Breast epithelium (tissue), 4 donors: ENCODE measurements at places on chromosomes 3 and 15. TPM values are rescaled to one million over a fixed set of nuclear protein-coding genes. Genes with fewer than 3 reads are reported as not detected.

Gene SH2D7
- not detected for total RNA-seq

DNA sequence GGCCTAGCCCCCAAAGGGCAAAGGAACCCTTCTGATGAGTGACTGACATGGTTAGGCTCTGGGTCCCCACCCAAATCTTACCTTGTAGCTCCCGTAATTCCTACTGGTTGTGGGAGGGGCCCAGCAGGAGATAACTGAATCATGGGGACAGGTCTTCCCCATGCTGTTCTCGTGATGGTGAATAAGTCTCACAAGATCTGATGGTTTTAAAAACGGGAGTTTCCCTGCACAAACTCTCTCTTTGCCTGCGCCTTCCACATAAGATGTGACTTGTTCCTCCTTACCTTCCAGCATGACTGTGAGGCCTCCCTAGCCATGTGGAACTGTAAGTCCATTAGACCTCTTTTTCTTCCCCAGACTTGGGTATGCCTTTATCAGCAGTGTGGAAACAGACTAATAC lies 16.9 kb downstream of the TKT start:
- DNase-seq = no peak
- H3K27me3 ChIP-seq = no peaks in the 10 kb centered on the region
- peak overlapping the region; percentile 52 for H3K27ac ChIP-seq
- no peaks in the 10 kb centered on the region for H3K4me1 ChIP-seq

DNA sequence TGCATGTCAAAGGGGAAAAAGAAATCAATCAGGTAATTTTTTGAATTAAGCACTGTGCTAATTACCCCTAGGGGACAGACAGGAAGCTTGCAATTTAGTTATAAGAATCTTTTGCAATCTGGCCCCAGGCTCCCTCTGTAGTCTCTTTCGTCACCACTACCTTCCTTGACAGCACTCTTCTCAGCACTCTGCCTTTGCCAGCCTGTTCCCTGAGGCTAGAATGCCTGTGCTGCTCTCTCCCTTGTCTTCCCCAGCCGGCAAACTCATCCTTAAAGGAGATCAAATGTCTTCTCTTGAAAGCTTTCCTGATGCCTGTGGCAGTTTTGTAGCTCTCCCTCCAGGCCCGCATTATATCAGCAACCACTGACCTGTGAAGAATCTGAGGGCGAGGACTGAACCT lies 32.4 kb upstream of the PRTG start:
- no peak overlapping the region for H3K4me3 ChIP-seq
- peak overlapping the region; percentile 25 for H3K27ac ChIP-seq
- no peaks in the 10 kb centered on the region for H3K36me3 ChIP-seq
- no peaks in the 10 kb centered on the region for H3K4me1 ChIP-seq
- no peak for DNase-seq

Gene TMCC1
- total RNA-seq = 29.8 TPM

DNA sequence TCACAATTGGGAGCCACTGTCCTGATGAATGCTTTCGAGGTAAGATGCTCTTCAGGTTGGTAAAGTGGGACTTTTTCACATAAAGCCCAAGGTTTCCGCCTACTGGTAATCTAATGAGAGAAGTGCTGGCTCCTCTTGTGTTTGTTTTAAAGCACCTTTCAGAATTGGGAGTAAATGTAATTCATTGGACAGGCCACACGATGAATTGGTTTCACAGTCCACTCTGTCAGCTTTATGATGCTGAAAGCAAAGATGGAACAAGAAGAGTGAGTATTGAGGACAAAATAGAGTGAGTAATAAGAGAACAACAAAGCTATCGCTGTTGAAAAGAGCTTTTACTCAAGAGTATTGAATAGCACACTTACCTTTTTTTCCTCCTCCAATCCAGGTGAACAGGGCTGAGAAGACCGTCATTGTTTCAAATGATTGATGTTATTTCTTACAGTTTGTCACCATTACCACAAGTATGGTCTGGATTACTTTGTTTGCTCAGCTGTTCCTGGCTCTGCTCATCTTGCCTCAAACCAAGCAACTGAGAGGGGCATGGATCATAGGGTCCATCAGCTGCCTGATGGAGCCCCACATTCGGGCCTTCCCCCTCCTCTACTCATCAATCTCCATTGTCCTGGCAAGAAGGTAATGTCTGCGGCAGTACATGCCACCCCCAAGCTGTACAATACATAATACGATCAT lies 136.1 kb upstream of the CNTN4 start:
- no peak overlapping the region for H3K27ac ChIP-seq
- H3K4me3 ChIP-seq = no peak overlapping the region
- no peak for DNase-seq

DNA sequence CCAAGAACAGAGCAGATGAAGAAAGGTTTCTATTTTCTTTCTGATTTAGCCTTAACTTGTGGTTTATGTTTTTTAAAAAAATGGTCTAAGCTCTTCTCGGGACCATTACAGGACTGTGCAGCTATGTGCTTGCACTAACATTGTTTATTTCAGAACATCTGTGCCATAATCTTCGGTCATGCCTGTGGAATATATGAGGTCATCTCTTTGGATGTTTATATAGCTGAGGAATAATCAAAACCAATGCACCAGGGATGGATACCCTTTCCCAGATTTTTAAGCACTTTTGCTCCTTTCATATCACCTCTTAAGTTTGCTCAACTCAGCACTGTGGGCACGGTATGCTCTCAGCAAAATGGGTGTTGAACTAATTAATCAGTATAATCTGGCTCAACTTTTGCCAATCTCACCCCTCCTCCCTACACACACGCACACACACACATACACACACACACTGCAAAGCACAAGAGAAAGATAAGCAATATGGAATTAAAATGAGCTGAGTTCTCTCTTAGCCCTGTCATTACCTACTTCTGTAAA lies 268.5 kb upstream of the TMC3 start:
- H3K27me3 ChIP-seq = no peaks in the 10 kb centered on the region
- no peaks in the 10 kb centered on the region for H3K36me3 ChIP-seq
- no peak overlapping the region for H3K27ac ChIP-seq

- no peak for DNase-seq
- H3K27me3 ChIP-seq = no peaks in the 10 kb centered on the region
- no peak overlapping the region for H3K4me3 ChIP-seq
- H3K27ac ChIP-seq = no peak overlapping the region
- no peaks in the 10 kb centered on the region for H3K36me3 ChIP-seq
These were observed 54.5 kb upstream of the ARL14 start for GRCh38 chr3:160622263-160623045.

Gene AP3B2
- 8.0 TPM for total RNA-seq

Gene TADA3
- 66.1 TPM for total RNA-seq

Gene FBLN2
- total RNA-seq = 663 TPM

DNA sequence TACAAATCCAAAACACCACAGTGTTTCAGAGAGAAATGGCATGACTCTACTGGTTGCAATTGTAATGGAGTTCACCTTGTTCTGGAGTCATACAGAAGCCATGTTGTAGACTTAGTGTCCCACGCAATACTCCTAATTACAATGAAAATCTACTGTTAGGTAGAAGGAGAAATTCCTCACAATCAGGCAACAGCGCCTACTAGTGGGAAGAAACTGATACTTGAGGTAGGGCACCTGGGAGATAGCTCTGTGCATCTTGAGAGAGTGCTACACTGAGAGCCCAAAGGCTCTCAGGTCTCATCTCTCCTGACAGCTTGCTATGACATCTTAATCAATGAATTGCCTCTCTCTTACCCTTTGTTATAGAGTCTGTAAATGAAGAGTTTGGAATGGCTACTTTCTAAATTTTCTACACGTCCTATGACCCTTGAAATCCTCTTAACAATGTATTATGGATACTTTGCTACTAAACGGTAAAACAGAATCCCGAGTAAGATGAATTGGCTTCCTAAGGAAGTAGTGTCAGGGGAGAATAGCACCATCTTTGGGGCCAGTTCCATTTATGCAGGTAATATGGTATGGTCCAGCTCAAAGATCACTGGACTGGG lies 422.7 kb upstream of the TPRG1 start:
- no peaks in the 10 kb centered on the region for H3K4me1 ChIP-seq
- H3K36me3 ChIP-seq = no peaks in the 10 kb centered on the region
- no peak for DNase-seq
- H3K27me3 ChIP-seq = no peaks in the 10 kb centered on the region
- H3K27ac ChIP-seq = no peak overlapping the region

GRCh38 chr15:72387741-72388140 lies 10.4 kb upstream of the TMEM202 start:
- H3K4me1 ChIP-seq = no peaks in the 10 kb centered on the region
- no peaks in the 10 kb centered on the region for H3K27me3 ChIP-seq
- H3K36me3 ChIP-seq = no peaks in the 10 kb centered on the region

Gene RETNLB
- total RNA-seq = not detected

Gene PLCL2
- total RNA-seq = 17.0 TPM

DNA sequence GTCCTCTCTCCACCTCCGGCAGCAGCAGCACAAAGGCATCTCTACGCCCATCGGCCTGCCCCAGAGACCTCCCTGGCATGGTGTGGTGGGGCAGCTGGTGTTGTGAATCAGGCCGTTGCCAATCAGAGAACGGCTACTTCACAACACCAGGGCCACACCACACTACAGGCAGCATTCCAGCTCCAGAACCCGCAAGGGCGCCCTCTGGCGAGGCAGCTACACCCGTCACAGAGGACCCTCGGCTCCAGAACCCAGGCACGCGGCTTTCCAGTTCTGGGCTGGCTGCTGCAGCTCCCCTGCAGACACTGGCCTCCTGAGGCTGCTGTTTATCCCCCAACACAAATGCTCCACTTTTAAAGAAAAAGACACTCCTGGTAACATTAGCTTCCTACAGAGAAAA lies 127.5 kb upstream of the TOPAZ1 start:
- H3K4me3 ChIP-seq = no peak overlapping the region
- H3K4me1 ChIP-seq = no peaks in the 10 kb centered on the region
- H3K27me3 ChIP-seq = no peaks in the 10 kb centered on the region
- no peaks in the 10 kb centered on the region for H3K36me3 ChIP-seq
- DNase-seq = no peak
- no peak overlapping the region for H3K27ac ChIP-seq

- H3K27ac ChIP-seq = no peak overlapping the region
- no peak overlapping the region for H3K4me3 ChIP-seq
- H3K36me3 ChIP-seq = no peaks in the 10 kb centered on the region
- peaks cover 8% of the 10 kb centered on the region for H3K4me1 ChIP-seq
- no peaks in the 10 kb centered on the region for H3K27me3 ChIP-seq
These were observed 148.7 kb downstream of the LRRK1 start for GRCh38 chr15:101067660-101068522.

Gene STRC
- 1.3 TPM for total RNA-seq

- DNase-seq = no peak
- no peaks in the 10 kb centered on the region for H3K27me3 ChIP-seq
- no peak overlapping the region for H3K27ac ChIP-seq
- no peaks in the 10 kb centered on the region for H3K4me1 ChIP-seq
These were observed 314.8 kb downstream of the BCHE start for GRCh38 chr3:165522386-165522785.

Gene CD80
- total RNA-seq = 1.8 TPM

- no peaks in the 10 kb centered on the region for H3K4me1 ChIP-seq
- no peaks in the 10 kb centered on the region for H3K36me3 ChIP-seq
- H3K27me3 ChIP-seq = no peaks in the 10 kb centered on the region
- H3K27ac ChIP-seq = no peak overlapping the region
- H3K4me3 ChIP-seq = no peak overlapping the region
- DNase-seq = no peak
These were observed 749.6 kb upstream of the LMCD1 start for GRCh38 chr3:7752005-7752404.

Gene SLC2A2
- not detected for total RNA-seq

DNA sequence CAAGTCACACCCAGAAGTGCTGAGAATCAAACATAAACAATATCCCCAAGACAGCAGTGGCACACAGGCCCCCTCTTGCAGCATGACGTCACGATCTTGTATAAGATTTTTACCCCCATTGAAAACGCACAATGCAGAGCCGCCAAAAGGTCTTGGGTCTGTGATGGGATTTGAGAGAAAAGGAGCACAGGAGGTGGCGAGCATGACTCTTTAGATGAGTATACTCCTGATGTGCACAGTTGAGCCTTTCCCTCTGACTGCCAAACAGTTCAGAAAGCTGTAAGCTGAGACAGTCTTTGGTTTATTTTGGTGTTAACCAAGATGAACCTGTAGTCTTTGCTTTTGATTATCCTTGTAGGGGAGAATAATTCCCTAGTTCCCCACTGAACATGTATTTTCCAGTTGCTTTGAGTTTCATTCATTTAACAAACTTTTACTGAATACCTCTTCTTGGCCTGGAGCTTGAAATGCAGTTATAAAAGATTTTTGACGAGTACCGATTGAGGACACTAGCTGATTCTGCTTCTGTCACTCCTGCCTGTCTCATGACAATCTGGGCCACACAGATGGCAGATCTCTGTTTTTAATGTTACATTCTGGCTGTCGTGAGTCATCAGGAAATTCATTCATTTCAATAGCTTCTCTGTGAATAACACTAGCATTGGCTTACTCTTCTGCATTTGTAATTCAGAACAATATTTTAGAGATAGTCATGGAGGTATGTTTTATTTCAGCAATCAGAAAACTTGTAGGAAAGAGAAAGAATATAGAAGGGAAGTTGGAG lies 28.9 kb downstream of the CFAP91 start:
- H3K4me1 ChIP-seq = no peaks in the 10 kb centered on the region
- DNase-seq = no peak
- H3K36me3 ChIP-seq = peaks cover 3% of the 10 kb centered on the region
- H3K27me3 ChIP-seq = no peaks in the 10 kb centered on the region
- no peak overlapping the region for H3K4me3 ChIP-seq
- no peak overlapping the region for H3K27ac ChIP-seq

- DNase-seq = no peak
- H3K36me3 ChIP-seq = no peaks in the 10 kb centered on the region
- no peaks in the 10 kb centered on the region for H3K27me3 ChIP-seq
- H3K4me1 ChIP-seq = no peaks in the 10 kb centered on the region
- no peak overlapping the region for H3K4me3 ChIP-seq
- H3K27ac ChIP-seq = peak overlapping the region; percentile 13
These were observed 84.6 kb upstream of the DCBLD2 start for GRCh38 chr3:98986073-98986472.

DNA sequence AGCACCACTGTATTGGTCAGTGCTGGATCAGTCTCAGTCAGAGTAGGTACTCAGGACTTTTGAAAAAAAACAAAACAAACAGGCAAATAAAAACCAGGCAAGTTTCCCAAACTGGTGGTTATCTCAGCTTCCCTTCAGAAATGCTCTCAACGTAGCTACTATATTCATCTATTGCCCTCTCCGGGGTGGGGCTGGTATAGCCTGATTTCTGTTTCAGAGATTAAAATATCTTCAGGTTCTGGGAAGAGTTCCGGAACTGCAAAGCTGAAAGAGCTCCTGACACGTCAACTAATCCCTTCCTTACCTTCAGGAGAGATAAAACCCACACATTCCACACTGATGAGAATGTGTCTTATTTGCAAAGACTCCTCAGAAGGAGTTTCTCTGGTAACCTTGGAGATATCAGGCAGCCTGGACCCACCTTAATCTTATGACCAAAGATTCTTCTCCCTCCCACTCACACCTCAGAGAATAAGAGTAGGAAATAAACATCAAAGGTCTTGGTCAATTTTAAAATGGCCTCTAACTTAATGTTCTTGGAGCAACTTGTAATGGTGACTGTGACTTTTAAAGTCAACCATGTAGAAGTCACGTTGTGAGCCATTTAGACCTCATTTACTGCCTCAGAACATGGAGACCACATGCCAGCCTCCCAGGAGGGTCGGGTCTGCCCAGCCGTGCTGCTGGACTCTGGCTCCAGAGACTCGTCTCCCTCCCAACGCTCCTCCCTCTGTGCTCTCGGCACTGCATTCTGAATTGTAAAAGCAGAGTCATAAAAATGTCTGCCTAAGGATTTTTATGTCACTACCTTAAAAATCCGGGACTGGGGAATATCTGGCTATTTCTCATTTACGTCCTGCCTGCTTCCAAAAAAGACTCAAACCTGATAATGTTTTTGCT lies 53.8 kb downstream of the CDCP1 start:
- H3K36me3 ChIP-seq = no peaks in the 10 kb centered on the region
- H3K27ac ChIP-seq = no peak overlapping the region
- no peak for DNase-seq
- no peaks in the 10 kb centered on the region for H3K4me1 ChIP-seq
- H3K27me3 ChIP-seq = no peaks in the 10 kb centered on the region
- no peak overlapping the region for H3K4me3 ChIP-seq
